ENCODE measurements at places on chromosomes 7 and 10. TPM values are rescaled to one million over a fixed set of nuclear protein-coding genes. Genes with fewer than 3 reads are reported as not detected.

DNA sequence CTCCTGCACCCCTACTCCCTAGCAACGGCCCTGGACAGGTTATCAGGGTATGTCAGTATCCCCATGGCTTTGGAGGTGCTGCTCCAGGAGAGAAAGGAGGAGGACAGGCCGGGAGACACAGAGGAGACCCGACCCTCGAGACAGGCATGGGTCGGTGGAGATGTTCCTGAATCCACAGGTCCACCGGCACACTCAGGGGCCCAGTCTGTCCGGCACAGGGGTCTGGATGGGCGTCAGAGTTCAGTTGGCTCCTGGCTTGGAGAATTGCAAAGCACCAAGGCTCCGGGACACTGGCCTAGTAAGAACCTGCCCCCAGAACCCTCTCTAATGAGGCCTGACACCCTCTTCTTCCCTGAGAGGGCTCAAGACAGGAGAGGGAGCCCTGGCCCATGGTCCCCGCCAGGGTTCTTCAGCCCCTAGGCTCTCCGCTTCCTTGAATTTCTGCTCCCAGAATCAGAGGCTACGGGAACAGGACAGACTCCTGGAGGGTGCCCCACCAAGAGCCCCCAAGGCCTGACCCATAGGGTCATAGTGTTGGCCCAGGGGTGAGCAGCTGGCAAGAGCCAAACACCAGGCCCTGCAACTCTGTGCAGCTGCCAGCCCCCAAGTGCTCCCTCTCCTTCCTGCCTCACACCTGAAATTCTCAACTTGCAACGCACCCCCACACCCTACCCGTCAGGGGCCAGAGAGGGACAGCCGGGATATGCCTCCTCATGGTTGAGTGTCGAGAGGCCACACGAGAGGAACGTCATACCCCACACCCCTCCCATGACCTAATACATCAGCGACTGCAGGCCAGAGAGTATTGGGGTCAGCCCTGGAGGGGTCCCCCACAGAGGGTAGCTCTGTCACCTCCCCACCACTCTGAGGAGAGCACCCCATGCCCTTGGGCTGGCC, 5.5 kb upstream of the IRF5 start:
- no peak for DNase-seq
- no peak overlapping the region for H3K27ac ChIP-seq
- no peak overlapping the region for H3K4me3 ChIP-seq

Gene GSTO2
- total RNA-seq, result 1.2 TPM

- DNase-seq, result no peak
- no peaks in the 10 kb centered on the region for H3K27me3 ChIP-seq
- H3K4me3 ChIP-seq, result no peak overlapping the region
- no peaks in the 10 kb centered on the region for H3K36me3 ChIP-seq
- H3K4me1 ChIP-seq, result no peaks in the 10 kb centered on the region
- no peak overlapping the region for H3K27ac ChIP-seq
Measured at GRCh38 chr10:18278181-18278580, 138.0 kb downstream of the CACNB2 start.

Gene MINDY4
- total RNA-seq, result 1.3 TPM

Gene SLC26A3
- total RNA-seq, result not detected

GRCh38 chr7:67311901-67312300, 315.3 kb downstream of the TYW1 start:
- no peak overlapping the region for H3K4me3 ChIP-seq
- DNase-seq, result no peak
- H3K27me3 ChIP-seq, result no peaks in the 10 kb centered on the region
- peaks cover 66% of the 10 kb centered on the region for H3K36me3 ChIP-seq
- H3K27ac ChIP-seq, result no peak overlapping the region

Gene MRPS33
- total RNA-seq, result 58.1 TPM

GRCh38 chr7:33262476-33262875, 133.1 kb downstream of the BBS9 start:
- H3K27me3 ChIP-seq, result no peaks in the 10 kb centered on the region
- no peaks in the 10 kb centered on the region for H3K36me3 ChIP-seq
- no peak for DNase-seq
- no peak overlapping the region for H3K4me3 ChIP-seq

Gene CCDC3
- not detected for total RNA-seq

Gene C7orf33
- not detected for total RNA-seq

DNA sequence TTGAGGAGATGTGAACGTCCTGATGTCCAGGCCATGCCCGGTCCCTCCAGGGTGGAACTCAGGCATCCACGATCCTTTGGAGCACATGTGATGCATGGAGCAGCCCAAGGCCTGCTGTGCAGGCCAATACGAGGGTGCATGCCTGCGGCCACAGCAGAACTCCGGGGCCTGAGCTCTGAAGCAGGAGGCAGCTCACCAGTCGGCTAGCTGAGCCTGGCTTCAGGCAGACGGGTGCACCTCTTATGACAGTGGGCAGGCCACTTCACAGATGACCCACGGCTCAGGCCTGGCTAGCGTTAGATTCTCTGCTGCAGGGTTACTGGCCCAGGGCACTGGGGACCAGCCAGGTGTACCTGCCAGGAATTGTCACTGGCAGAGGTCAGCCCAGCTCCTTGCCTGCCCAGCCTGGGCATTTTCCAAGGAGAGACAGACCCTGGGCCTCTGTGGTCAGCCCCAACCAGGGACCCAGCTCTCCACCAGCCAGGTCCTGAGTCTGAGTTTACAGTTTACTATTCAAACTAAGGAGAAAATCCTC, 29.6 kb upstream of the INPP5A start:
- H3K4me1 ChIP-seq, result no peaks in the 10 kb centered on the region
- DNase-seq, result no peak
- peaks cover 3% of the 10 kb centered on the region for H3K27me3 ChIP-seq

DNA sequence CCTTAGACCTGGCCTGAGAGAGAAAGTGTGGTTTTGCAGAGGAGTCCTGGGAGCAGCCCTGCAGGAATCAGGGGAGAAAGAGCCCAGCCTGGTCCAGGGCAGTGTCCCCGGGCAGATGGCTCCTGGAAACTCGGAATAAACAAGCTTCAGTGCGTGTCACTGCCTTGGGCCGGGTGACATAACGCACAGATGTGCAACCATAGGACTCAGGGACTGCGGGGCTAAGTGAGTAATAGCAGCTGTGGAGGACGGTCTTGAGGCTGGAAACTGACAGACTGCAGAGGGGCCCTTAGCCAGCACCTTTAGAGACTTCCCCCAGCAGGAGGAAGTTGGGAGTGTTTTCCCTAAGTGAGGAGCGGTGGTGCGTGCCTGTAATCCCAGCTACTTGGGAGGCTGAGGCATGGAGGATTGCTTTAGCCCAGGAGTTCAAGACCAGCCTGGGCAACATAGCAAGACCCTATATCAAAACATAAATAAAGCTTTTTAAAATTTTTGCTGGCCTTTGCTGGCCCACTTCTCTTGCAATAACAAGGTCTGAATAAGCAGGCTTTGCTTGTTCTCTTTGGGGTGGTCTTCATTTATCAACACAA, 5.3 kb upstream of the CLIP2 start:
- H3K36me3 ChIP-seq, result no peaks in the 10 kb centered on the region
- no peak for DNase-seq
- no peak overlapping the region for H3K27ac ChIP-seq
- H3K27me3 ChIP-seq, result peaks cover 19% of the 10 kb centered on the region

Gene CHAT
- not detected for total RNA-seq

Gene PKD2L1
- 0.10 TPM for total RNA-seq

Gene SYT15B
- total RNA-seq, result 0.23 TPM

GRCh38 chr10:24428410-24428782, 219.5 kb downstream of the KIAA1217 start:
- no peaks in the 10 kb centered on the region for H3K36me3 ChIP-seq
- no peak overlapping the region for H3K27ac ChIP-seq
- no peaks in the 10 kb centered on the region for H3K27me3 ChIP-seq

- H3K36me3 ChIP-seq, result no peaks in the 10 kb centered on the region
- no peak for DNase-seq
- no peak overlapping the region for H3K27ac ChIP-seq
- H3K27me3 ChIP-seq, result no peaks in the 10 kb centered on the region
- H3K4me3 ChIP-seq, result no peak overlapping the region
- H3K4me1 ChIP-seq, result peaks cover 2% of the 10 kb centered on the region
Measured at GRCh38 chr10:1544929-1545328, 192.4 kb downstream of the ADARB2 start.

DNA sequence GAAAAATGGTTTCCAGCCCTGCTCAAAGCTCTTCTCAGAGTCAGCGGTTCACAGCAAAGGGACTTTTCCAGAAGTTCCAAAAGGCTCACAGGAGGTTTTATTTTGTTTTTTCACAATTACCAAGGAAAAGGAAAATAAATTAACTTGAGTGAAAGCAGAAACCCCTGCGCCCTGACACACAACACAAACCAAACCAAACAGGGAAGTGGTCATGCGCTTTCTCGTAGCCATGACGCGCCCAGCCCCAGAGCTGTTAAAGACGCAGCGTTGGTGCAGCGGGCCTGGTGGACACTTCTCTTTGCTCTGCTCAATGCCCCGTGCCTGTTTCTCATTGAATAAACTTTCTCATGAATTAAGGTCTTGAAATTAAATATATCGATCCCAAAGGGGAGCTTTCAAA, 134.4 kb upstream of the LYZL2 start:
- H3K4me3 ChIP-seq, result peak overlapping the region; percentile 34
- peaks cover 3% of the 10 kb centered on the region for H3K27me3 ChIP-seq
- peak; percentile 48 for DNase-seq
- H3K27ac ChIP-seq, result peak overlapping the region; percentile 76
- H3K36me3 ChIP-seq, result peaks cover 9% of the 10 kb centered on the region
- peaks cover 29% of the 10 kb centered on the region for H3K4me1 ChIP-seq

Gene FAM24B
- 9.3 TPM for total RNA-seq

DNA sequence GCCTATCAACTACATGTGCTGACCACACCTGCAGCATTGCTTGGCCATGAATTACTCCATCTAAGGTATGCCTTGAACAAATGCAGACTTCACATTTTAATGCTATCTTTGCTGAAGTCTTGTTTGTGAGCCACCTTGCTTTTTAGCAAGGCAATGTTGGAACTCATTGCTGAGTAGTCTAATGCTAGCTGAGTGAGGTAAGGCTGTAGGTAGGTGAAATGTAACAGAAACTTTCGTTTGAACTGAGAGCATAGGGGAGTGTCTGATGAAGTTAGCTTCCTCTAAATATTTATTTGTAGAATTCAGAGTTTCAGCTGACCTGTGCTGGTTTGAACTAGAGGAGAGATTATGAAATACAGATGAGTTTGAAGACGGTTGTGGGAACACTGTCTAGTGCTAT, 238.5 kb downstream of the SEMA3A start:
- H3K4me3 ChIP-seq, result no peak overlapping the region
- no peak for DNase-seq
- H3K36me3 ChIP-seq, result no peaks in the 10 kb centered on the region
- H3K27ac ChIP-seq, result no peak overlapping the region
- H3K27me3 ChIP-seq, result peaks cover 2% of the 10 kb centered on the region

Gene NPC1L1
- not detected for total RNA-seq

DNA sequence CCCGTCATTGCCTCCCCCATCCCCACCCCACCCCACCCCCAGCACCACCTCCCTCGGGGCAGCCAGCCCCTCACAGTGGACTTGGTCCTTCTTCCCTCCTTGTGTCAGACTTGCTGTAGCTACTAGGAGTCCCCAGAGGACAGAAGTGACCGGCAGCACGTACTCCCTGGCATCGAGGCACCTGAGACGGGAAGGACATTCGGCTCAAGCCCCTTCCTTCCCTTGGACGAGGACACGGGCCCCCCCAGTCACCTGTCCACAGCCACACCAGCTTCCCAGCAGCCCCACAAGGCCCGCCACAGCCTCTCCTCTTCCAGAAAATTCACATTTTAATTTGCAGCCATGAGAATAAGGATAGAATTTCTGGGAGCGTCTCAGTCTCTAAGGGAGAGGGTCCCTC, 267.8 kb upstream of the SHH start:
- no peaks in the 10 kb centered on the region for H3K4me1 ChIP-seq
- H3K4me3 ChIP-seq, result no peak overlapping the region
- no peak for DNase-seq
- peaks cover 7% of the 10 kb centered on the region for H3K27me3 ChIP-seq
- no peaks in the 10 kb centered on the region for H3K36me3 ChIP-seq

GRCh38 chr10:118045837-118046394, 825 bp downstream of the RAB11FIP2 start:
- peaks cover 3% of the 10 kb centered on the region for H3K36me3 ChIP-seq
- H3K27me3 ChIP-seq, result peaks cover 11% of the 10 kb centered on the region
- peak overlapping the region; percentile 91 for H3K4me3 ChIP-seq
- peak; percentile 45 for DNase-seq

DNA sequence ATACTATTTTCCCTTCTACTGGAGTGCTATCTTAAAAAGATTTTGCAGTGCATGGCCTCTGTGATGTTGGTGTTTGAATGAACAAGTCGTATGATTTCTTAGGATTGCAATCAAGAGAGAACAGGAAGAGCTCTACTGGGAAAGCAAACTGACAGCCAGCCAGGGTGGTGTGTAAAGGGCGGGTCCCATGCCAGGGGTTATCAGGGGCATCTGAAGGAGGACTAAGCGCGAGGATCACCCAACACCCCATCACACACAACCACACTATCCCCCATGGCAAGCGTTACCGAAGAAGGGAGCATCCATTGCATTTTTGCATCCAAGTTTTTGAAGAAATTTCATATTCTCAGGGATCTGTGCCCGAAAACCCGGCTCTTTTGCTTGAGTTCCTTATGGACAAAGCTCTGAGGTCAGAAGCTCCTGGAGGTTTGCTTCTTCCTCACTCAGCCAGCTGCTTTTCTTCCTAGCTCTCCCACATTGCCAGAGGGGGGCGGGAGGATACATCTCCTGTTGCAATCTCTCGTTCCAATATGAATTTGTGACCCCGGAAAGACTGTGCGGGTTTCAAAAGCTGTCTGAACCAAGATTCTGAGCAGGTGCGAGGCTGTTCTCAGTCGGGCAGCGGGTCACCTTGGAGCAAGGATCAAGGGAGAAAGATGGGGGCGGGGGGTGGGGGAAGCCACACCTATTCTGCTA, 5.2 kb downstream of the NEUROD6 start:
- no peak for DNase-seq
- no peak overlapping the region for H3K27ac ChIP-seq
- H3K4me1 ChIP-seq, result no peaks in the 10 kb centered on the region
- H3K36me3 ChIP-seq, result no peaks in the 10 kb centered on the region

Gene LRIT2
- total RNA-seq, result not detected

Gene SERPINE1
- 0.58 TPM for total RNA-seq

DNA sequence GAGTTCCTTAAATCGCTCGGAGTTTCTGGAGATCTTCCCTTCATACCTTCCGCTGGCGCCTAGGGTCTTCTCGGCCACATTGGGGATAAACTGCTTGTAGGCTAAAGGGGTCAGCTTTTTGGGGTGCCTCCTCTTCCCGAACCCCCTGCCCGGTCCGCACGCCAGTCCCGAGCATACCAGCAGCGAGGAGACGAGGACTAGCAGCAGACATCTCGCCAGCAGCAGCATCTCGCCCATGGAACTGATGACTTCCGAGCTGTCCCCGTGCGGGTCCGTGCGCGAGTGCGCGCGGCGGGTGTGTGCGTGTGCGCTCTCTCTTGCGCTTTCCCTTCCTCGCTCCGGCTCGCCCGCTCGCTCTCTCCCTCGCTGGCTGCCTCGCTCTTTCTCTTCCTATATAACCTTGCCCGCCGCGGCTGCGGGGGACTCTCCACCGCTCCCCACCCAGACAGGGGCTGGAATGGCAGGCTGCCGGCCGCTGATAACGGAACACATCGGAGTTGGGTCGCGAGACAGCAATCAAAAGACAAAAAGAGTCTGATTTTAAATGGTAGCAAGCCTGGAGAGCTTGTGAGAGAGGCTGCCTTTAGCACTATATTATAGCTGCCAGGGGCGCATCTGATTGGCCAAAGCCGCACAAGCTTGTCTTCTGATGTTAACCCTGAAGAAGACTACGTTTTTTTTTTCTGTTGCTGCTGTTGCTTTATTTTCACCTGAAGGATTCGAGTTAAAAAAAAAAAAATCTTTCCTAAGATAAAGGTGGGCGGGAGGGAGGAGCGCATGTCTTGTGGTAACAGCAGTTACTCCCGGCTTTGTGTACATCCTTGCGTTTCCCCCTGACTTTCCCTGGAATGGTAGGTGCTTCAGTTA, at the start of gene SHH:
Gene SHH, minus strand, starts transcription at position 569 of the 867 bp plus-strand sequence. Its CDS starts 341 bp downstream, at position 228.
- no peak within 1 kb of the TSS for H3K27ac ChIP-seq
- no peaks in the 10 kb centered on the region for H3K36me3 ChIP-seq
- no peak for DNase-seq
- peaks cover 67% of the 10 kb centered on the region for H3K27me3 ChIP-seq
- H3K4me3 ChIP-seq, result no peak within 1 kb of the TSS

Gene COL13A1
- not detected for total RNA-seq
